Activated CD4-positive, alpha-beta T cell treated with anti-CD3 and anti-CD28 coated beads, Interleukin-2, amount 50 U/mL, for 24 hours (primary cell): ENCODE measurements at places on chromosomes 12 and 14.

DNA sequence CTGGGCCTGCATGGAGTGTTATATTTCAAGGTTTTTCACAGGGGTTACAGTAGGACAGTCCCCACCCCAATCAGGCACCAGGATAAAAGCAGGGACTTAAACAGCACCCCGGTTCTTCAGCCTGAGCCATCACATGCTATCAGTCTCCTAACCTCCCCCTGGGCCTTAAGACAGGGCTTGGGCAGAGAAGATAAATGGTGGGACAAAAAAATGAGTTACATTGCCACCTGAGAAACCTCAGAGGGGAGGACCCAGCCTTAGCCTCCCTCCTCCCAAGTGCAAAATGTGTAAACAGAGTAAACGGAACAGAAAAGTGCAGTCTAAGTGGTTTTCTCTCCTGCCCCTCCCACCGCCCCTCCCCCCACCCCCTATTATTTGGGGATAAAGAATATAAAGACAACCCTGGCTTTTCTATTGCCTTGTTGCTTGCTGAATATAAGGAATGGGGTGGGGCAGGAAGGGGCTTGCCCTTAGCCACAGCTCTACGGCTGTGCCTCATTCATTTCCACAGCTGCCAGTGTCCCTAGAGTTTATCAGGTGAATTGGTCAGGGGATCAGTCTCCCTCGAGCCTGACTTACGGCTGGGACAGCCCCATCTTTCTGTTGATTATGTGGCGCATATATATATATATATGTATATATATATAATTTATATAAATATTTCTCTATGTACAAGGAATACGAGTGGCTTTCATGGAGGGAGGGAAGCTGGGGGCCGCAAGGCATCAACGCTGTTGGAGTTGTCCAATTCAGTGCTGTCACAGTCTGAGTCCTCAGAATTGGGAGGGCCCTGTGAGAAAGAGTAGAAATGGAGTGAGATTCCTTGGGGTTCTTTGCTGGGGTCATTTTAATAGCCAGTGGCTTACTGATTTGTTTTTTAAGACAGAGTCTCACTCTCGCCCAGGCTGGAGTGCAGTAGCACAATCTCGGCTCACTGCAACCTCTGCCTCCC lies 18.5 kb downstream of the MAP3K12 start:
- DNase-seq, result no peak

GRCh38 chr14:23186913-23187654 lies 3.6 kb upstream of the SLC7A8 start:
- peak; percentile 11 for DNase-seq

- no peak for DNase-seq
These were observed 22.6 kb upstream of the SLC15A5 start for GRCh38 chr12:16300122-16300521.

DNA sequence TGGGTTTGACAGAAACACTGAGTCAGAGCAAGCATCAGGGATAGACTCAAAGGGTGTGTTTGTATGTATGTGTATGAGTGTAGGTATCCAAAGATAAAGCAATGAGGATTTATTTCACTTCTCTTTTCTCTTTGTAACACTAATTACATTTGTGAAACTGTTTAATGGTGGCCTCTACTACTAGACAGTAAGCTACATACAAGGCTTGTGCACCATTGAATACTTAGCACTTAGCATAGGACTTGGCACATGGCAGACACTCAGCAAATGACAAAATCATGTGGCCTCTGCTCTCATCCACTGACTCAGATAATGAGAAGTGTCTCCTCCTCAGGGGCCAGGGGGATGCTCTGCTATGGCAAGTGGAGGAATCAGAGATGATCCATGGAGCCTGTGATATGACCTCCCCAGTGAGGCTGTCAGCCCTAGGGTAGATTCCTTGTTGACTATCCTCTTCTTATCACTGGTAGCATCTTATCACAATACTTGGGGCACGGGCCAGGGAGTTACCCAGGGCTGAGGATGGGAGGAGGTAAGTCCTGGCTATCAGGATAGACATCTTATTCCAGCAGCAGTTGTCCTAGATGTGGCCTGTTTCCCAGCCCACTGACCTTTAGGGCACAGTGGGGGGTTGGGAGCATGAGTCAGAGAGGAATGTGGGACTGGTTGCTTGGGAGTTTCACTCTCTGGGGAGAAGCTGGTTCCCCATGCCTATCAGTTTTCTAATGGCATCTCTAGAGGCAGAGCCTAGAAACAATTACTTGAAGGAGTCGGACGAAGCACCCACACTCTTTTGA lies 71.2 kb upstream of the HOXC13 start:
- DNase-seq, result no peak

GRCh38 chr12:12088147-12088546 lies 17.4 kb downstream of the BCL2L14 start:
- no peak for DNase-seq

GRCh38 chr14:61615743-61616523 lies 79.4 kb upstream of the HIF1A start:
- no peak for DNase-seq

- DNase-seq, result no peak
These were observed 9.8 kb downstream of the GARIN2 start for GRCh38 chr14:67199016-67199415.

GRCh38 chr12:50062728-50063460 lies 5.5 kb downstream of the ASIC1 start:
- DNase-seq, result no peak

DNA sequence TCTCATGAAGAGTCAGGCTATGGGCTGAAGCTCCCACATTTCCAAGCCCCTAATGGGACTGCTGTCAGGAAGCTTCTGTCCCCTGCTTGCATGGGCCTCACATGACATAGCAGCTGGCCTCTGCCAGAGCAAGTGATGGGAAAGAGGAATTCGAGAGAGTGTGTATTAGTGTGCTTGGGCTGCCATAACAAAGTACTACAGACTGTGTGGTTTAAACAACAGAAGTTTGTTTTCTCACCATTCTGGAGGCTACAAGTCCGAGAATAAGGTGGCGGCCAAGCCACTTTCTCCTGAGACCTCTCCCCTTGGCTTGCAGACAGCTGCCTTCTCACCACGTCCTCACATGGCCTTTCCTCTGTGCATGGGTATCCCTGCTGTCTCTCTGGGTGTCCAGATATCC lies 274.4 kb downstream of the NUAK1 start:
- no peak for DNase-seq

DNA sequence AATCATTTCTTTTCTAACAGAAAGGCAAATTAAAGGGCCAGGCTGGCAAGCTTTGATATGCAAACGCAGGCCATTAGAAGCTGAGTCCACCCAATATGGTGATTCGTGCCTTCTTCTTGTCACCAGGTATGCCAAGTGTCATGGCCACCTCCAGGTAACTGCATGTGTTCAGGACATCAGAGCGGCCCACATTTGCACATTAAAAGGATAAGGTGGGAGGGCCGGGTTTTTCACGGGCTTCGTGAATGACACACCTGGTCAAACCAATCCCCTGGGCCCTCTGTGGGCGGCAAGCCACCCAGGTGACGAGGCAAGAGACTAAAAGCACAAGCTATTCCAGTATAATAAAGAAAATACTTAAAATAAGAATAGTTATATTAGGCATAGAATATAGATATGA lies 75.9 kb upstream of the TSPAN11 start:
- no peak for DNase-seq

DNA sequence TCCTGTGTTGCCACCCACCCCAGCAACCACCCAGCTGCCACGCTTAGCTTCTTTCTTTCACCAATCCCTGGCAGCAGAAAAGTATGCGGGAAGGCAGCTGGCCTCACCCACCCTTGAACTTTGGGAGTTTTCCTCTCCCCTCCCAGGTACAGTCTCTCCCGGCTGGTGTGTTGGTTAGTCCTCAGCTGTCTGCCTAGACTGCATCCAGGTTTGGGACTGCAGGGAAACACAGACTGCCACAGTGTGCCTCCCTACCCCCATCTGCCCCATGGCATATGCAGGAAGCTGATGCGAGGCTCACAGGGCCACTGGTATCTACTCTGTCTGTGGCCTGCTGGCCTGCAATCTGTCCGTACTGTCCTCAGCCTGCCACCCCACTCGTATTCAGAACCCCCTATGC lies 2.1 kb downstream of the CD9 start:
- no peak for DNase-seq

GRCh38 chr12:27052176-27052575 lies 29.8 kb downstream of the MED21 start:
- DNase-seq, result no peak

GRCh38 chr12:55985341-55985740 lies 11.5 kb downstream of the RAB5B start:
- no peak for DNase-seq

DNA sequence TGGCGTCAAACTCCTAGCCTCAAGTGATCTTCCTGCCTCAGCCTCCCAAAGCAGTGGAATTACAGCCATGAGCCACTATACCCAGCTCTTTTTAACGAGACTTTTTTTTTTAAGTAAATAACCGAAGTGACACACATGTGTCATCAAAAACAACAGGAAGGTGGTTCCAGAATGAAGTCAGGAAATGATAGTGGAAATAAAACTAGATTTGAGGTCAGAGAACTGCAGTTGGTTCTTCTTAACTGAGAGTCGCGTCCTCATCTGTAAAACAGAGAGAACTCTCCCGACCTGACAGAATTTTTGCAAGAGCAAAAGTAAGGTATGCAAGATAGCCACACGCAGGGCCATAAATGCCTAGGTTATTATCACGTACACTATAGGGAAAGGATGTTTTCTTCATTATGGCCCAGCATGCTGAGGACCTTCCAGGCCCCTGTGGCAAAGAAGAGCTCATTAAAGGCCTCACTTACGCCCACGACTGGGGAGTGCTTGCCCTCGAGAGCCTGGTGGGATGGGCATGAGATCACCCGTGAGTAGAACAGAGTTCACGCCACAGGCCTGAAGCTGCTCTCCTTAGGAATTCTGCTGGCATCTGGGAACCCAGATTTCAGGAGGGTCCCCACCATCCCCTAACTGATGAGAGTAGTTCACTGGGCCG lies 67.2 kb downstream of the SCARB1 start:
- no peak for DNase-seq

- no peak for DNase-seq
These were observed 296.7 kb downstream of the FBXL14 start for GRCh38 chr12:1297639-1298175.

DNA sequence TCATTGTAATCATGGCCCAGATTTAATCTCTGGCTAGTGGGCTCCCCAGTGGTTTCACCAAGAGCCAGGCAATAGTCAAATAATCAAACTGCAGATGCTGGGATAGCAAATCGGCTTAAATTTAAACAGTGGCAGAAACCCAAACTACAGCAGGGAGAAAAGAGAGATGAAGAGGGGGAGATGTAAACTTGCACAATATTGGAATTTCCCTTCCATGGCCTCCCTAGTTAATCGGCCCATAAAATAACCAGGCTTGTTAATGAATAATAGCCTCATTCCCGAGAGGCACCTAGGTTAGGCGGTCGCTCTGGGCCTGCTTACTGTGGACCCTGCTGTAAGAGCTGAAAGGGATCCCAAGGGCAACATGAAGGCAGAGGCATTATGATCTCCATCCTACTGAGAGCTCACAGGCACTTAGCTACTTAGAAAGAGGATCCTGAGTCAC lies 116.2 kb downstream of the NUAK1 start:
- DNase-seq, result no peak

GRCh38 chr14:45194964-45195363 lies 58.0 kb downstream of the MIS18BP1 start:
- DNase-seq, result no peak

- no peak for DNase-seq
These were observed 23.9 kb upstream of the MAP1LC3B2 start for GRCh38 chr12:116535241-116535640.

DNA sequence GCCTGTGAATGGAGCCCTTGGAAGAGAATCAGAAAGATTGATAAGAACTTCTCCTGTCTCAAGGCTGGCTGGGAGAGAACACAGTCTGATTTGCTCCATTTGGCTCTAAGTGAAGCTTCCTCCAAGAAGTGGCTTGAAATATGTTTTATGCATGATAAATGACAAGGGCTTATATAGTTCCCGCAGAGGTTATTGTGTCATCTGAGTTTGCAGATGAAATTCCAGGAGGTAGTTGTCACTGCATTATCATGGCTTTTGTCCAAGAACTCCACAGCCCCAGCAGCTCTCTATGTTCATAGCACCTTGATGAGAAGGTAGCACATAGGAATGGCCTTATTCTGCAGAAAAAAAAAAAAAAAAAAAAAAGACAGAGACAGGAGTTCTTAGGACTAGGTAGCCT lies 108.5 kb downstream of the DACT1 start:
- no peak for DNase-seq

- DNase-seq, result no peak
These were observed 541.7 kb downstream of the NOVA1 start for GRCh38 chr14:26056036-26056616.

GRCh38 chr14:31208546-31209424 lies 1.2 kb upstream of the HECTD1 start:
- peak; percentile 4 for DNase-seq

DNA sequence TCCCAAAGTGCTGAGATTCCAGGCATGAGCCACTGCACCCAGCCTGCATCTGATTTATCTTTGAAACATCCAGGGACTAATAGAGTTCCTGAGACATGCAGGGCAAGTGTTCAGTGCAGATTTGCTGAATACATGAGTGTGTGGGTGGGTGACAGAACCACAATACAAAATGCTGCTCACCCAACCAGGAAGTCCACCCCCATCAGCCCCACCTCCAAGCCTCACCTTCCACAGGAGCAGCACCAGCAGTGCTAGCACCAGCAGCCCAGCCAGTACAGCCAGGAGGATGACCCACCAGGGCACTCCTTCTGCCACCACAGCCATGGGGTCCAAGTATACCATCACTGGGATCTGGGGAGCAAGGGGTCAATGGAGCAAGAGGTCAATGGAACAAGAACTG lies 20.0 kb downstream of the ITGA7 start:
- no peak for DNase-seq

DNA sequence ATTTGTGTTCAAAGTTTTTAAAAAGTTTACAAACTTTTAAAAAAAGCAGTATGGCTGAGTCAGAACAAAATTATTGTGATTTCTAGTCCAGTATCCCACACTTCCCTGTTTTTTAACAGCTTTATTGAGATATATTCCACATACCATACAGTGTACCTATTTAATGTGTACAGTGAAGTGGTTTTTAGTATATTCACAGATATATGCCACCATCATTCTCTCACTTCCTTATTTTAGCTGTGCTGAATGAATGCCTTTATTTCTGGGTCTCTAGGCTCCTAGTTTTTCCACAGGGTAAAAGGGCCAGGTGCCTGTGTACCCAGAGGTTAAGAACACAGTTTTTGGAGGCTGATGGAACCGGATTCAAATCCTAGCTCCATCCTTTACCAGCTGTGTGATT lies 58.9 kb upstream of the SRSF5 start:
- no peak for DNase-seq

DNA sequence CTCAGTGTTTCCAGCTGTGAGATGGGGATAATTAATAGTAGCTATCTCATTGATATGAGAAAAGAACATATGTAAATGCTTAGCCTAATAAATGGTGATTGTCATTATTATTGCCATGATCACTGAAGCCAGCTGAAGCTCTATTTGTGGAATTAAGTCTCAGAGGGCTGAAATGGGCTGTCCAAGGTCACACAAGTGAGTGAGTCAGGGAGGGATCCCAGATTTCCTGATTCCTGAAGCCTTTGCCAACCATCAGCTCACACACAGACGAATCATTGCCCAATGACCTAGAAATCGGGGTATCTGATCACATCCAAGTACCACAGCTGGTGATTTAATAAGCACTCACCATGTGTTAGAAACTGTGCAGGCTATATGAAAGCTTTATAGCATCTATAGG lies 21.6 kb upstream of the TMEM229B start:
- no peak for DNase-seq
